Common myeloid progenitor, CD34-positive (primary cell): ENCODE measurements at places on chromosomes 6 and 20.

- H3K27ac ChIP-seq = no peak overlapping the region
- no peak overlapping the region for H3K4me3 ChIP-seq
- no peak for DNase-seq
Measured at GRCh38 chr20:19786311-19786710, 28.3 kb downstream of the RIN2 start.

- H3K4me3 ChIP-seq = no peak overlapping the region
- H3K36me3 ChIP-seq = no peaks in the 10 kb centered on the region
- peaks cover 5% of the 10 kb centered on the region for H3K27me3 ChIP-seq
- DNase-seq = no peak
- no peaks in the 10 kb centered on the region for H3K4me1 ChIP-seq
Measured at GRCh38 chr6:39493174-39493573, 170.7 kb upstream of the KCNK16 start.

- no peak overlapping the region for H3K4me3 ChIP-seq
- no peak for DNase-seq
- no peaks in the 10 kb centered on the region for H3K36me3 ChIP-seq
Measured at GRCh38 chr20:19783966-19784401, 25.9 kb downstream of the RIN2 start.

DNA sequence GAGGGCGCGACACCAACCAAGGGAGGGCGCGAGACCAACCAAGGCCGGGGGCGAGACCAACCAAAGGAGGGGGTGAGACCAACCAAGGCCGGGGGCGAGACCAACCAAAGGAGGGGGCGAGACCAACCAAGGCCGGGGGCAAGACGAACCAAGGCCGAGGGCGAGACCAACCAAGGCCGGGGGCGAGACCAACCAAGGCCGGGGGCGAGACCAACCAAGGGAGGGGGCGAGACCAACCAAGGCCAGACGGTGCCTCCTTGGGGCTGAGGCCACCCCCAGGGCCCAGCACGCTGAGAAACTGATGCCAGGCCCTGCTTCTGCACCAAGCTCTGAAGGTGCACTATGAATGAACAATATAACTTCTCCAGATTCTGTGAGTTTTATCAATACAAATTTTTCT is 87.2 kb downstream of the TAF4 start:
- no peaks in the 10 kb centered on the region for H3K4me1 ChIP-seq
- H3K36me3 ChIP-seq = peaks cover 12% of the 10 kb centered on the region
- no peaks in the 10 kb centered on the region for H3K27me3 ChIP-seq
- DNase-seq = no peak

GRCh38 chr20:34415079-34415478 is 52.0 kb downstream of the ITCH start:
- no peaks in the 10 kb centered on the region for H3K27me3 ChIP-seq
- no peak overlapping the region for H3K27ac ChIP-seq
- peak; percentile 41 for DNase-seq
- no peak overlapping the region for H3K4me3 ChIP-seq
- H3K4me1 ChIP-seq = peaks cover 12% of the 10 kb centered on the region

GRCh38 chr20:34570859-34571306 is 12.4 kb downstream of the MAP1LC3A start:
- H3K4me3 ChIP-seq = no peak overlapping the region
- DNase-seq = peak; percentile 70
- no peaks in the 10 kb centered on the region for H3K27me3 ChIP-seq
- peaks cover 18% of the 10 kb centered on the region for H3K36me3 ChIP-seq
- no peak overlapping the region for H3K27ac ChIP-seq

GRCh38 chr6:45432977-45433376 is 55.2 kb upstream of the SUPT3H start:
- no peaks in the 10 kb centered on the region for H3K27me3 ChIP-seq
- H3K36me3 ChIP-seq = peaks cover 34% of the 10 kb centered on the region

DNA sequence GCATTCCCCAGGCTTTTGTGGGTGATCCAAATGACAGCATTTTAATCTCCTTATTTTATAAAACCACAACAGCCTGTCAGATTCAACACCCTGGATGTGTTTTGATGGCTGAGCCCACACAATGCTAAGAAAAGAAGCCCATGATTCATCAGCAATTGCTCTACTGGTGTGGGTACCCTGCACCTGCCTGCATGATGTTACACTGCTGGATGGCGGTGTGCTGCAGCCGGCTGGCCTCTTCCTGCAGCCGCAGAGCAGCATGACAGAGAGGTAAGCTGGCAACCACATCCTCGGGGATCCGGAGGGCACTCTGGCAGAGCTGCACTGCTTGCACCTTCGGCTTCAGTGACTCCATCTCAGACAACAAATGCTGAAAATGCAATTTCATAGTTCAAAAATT is 327.5 kb downstream of the SYNE1 start:
- no peak overlapping the region for H3K27ac ChIP-seq
- no peaks in the 10 kb centered on the region for H3K27me3 ChIP-seq
- no peak overlapping the region for H3K4me3 ChIP-seq

DNA sequence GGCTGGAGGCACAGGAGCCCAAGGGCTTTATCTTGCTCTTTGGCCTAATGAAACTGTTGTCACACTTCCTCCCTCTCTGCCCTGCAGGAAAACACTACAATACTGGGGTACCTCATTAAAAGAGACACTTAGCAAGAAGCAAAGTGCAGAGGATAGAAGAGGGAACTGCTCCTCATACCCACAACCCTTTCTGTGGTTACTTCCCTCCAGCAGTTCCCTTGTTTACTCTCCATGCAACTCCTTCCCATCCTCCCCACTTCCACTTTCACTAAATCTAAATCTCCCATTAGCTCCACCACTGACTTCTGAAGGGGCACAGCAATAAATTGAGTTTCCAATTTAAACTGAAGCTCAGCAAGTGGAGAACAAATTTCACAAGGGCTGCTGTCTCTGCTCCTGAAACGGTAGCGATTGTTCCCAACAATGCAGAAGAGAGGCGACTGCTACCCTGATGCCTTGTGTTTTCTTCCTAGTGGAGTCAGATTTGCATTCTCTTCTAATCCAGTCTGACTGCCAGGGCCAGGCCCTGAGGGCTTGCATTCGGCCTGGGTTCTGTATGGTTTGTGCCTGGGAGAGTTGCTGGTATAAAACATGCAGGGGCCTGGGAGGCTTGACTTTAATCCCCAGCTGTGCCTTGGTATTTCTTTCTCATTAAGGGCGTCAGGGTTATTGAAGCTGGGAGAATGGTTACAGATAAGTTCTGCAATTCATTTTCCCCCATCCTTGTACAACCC is 454.7 kb downstream of the TFAP2B start:
- H3K4me3 ChIP-seq = no peak overlapping the region
- peaks cover 24% of the 10 kb centered on the region for H3K4me1 ChIP-seq
- peak; percentile 17 for DNase-seq

DNA sequence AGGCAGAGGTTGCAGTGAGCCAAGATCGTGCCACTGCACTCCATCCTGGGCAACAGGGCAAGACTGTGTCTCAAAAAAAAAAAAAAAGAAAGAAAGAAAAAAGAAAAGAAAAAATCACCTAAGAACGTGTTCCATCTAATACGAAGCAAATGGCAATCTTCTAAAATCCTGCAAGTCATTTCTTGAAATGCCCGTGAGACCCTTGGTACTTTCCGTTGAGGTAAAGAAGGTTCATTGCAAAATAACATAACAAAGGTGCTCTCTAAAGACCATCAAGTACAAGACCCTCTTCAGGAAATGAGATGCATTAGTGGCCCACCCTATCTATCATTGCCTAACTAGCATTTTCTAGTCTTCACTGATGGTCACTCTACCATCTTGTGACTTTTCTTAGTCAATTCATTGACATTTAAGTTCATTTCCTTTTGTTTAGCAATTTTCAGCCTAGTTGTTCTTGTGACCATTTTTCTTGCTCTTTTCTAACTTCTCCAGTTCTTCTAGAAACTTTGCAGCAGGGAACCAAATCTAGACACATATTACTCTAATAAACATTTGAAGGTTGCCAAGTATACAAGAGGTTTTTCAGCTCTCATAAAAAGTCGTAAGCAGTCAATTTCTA is 14.0 kb downstream of the MBOAT1 start:
- H3K27me3 ChIP-seq = no peaks in the 10 kb centered on the region
- H3K27ac ChIP-seq = no peak overlapping the region
- H3K4me3 ChIP-seq = no peak overlapping the region
- DNase-seq = no peak
- peaks cover 3% of the 10 kb centered on the region for H3K4me1 ChIP-seq
- peaks cover 14% of the 10 kb centered on the region for H3K36me3 ChIP-seq

- no peak overlapping the region for H3K4me3 ChIP-seq
- DNase-seq = no peak
- H3K36me3 ChIP-seq = peaks cover 14% of the 10 kb centered on the region
- no peaks in the 10 kb centered on the region for H3K4me1 ChIP-seq
- H3K27me3 ChIP-seq = no peaks in the 10 kb centered on the region
- no peak overlapping the region for H3K27ac ChIP-seq
Measured at GRCh38 chr6:100695445-100695844, 185.7 kb downstream of the ASCC3 start.

DNA sequence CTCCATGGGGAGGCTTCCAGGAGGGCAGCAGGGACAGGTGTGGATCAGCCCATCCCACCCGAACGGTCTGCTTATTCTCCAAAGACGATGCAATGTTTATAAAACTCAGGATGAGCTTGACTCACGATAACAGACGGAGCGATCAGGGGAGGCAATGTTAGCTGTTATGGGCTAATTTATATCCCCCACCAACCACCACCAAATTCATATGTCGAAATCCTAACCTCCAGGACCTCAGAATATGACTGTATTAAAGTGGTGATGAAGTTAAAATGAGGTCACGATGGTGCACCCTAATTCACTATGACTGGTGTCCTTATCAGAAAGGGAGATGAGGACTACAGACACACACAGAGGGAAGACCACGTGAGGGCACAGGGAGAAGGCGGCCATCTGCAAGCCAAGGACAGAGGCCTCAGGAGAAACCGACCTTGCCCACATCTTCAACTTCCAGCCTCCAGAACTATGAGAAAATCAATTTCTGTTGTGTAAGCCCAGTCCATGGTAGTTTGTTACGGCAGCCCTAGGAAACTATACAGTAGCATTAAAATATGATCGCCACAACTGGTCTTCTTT is 7.0 kb downstream of the ADTRP start:
- no peak for DNase-seq
- no peaks in the 10 kb centered on the region for H3K27me3 ChIP-seq
- H3K27ac ChIP-seq = no peak overlapping the region
- H3K4me1 ChIP-seq = no peaks in the 10 kb centered on the region
- no peaks in the 10 kb centered on the region for H3K36me3 ChIP-seq

DNA sequence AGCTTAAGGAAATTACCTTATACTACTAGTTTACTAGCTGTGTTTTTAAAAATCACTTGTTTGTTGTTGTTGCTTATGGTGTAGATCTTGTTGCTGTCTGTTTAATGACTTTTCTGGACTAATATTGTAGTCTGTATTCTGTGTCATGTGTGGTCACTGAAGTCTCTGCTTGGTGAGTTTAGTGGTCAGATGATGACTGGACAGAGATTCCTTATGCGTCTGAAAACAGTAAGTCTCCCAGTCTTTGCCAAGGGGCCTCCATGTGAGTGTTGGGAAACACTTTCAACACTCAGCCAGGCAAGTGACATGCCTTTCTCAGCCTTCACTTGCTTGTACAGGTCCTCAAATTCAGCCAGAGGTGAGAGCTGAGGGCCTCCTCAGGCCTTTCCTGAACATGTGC is 256.9 kb upstream of the RNF24 start:
- H3K4me1 ChIP-seq = no peaks in the 10 kb centered on the region
- no peak overlapping the region for H3K4me3 ChIP-seq
- DNase-seq = no peak

DNA sequence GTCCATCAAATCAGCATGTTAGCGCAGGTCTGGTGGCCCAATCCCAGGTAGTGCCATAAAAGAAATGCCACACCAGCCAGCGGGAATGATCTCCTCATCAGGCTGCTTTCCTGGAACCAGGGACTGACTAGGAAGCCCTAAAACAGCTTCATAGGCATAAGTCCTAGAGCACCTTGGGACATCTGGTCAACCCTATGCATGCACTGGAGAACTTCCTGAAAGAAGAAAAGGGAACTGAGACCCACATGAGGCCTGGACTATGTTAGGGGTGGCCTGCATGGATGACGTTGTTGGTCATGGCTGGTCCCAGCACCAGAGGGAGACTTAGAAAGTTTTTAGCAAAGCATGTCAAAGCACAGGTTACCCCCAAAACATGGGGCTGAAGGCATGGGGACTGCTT is 7.6 kb upstream of the KCNK16 start:
- no peak overlapping the region for H3K27ac ChIP-seq
- DNase-seq = peak; percentile 40
- no peak overlapping the region for H3K4me3 ChIP-seq
- H3K4me1 ChIP-seq = peaks cover 36% of the 10 kb centered on the region
- H3K27me3 ChIP-seq = no peaks in the 10 kb centered on the region

DNA sequence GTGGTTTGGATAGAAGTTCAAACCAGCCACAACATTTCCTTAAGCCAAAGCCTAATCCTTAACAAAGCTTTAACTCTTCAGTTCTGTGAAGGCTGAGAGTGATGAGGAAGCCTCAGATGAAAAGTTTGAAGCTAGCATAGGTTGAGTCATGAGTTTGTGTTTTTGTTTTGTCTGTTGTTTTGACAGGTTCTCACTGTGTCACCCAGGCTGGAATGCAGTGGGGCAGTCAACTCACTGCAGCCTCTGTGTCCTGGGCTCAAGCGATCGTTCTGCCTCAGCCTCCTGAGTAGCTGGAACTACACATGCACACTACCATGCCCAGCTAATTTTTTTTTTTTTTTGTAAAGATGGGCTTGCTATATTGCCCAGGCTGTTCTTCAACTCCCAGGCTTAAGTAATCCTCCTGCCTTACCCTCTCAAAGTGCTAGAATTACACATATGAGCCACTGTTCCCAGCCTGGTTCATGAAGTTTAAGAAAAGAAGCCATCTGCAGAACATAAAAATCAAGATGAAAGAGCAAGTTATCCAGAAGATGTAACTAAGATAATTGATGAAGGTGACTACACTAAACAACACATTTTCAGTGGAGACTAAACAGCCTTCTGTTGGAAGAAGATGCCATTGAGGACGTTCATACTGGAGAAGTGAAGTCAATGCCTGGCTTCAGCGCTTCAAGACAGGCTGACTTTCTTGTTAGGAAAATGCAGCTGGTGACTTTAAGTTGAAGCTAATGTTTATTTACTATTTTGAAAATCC is 96.2 kb downstream of the SMAP1 start:
- H3K36me3 ChIP-seq = peaks cover 4% of the 10 kb centered on the region
- no peak overlapping the region for H3K27ac ChIP-seq
- H3K27me3 ChIP-seq = no peaks in the 10 kb centered on the region
- no peaks in the 10 kb centered on the region for H3K4me1 ChIP-seq
- no peak for DNase-seq

GRCh38 chr20:56617489-56617888 is 11.6 kb upstream of the TFAP2C start:
- no peaks in the 10 kb centered on the region for H3K4me1 ChIP-seq
- no peak for DNase-seq
- H3K36me3 ChIP-seq = no peaks in the 10 kb centered on the region
- no peak overlapping the region for H3K4me3 ChIP-seq
- peaks cover 3% of the 10 kb centered on the region for H3K27me3 ChIP-seq

- H3K27me3 ChIP-seq = peaks cover 18% of the 10 kb centered on the region
- peaks cover 9% of the 10 kb centered on the region for H3K4me1 ChIP-seq
- H3K4me3 ChIP-seq = no peak overlapping the region
- no peaks in the 10 kb centered on the region for H3K36me3 ChIP-seq
- H3K27ac ChIP-seq = no peak overlapping the region
Measured at GRCh38 chr6:133704371-133704770, 184.5 kb upstream of the TCF21 start.
